GM12891 (cell line): ENCODE measurements at places on chromosomes 7 and 10.

DNA sequence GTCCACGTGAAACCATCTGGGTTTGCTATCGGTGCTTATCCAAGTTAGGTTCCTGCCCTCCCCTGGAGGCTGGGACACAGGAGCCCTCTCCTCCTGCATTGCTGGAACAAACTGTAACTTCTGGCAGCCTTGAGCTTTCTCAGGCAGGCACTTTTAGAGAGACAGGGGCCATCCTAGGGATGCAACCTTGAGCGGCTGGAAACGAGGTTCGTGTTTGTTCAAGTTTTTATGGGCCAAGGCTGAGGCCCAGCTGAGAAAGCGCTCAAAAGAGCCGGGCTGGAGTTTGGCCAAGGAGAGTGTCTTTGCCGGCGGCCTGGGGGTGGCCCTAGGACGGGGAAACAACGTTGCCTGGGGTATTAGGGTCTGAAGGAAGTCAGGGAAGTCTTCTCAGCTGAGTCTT is 5.5 kb upstream of the MMD2 start:
- DNase-seq: no peak

GRCh38 chr10:108975459-108976058 is 947.8 kb downstream of the XPNPEP1 start:
- DNase-seq: no peak

GRCh38 chr10:1465418-1465911 is 271.9 kb downstream of the ADARB2 start:
- DNase-seq: no peak

- no peak for DNase-seq
Observed at GRCh38 chr10:86066696-86067095, 299.9 kb downstream of the GRID1 start.

- no peak for DNase-seq
Observed at GRCh38 chr7:41274179-41274578, 428.7 kb downstream of the INHBA start.

GRCh38 chr10:69102440-69102839 is 14.5 kb downstream of the SRGN start:
- no peak for DNase-seq

- DNase-seq: no peak
Observed at GRCh38 chr7:158072991-158073730, 514.5 kb downstream of the PTPRN2 start.

DNA sequence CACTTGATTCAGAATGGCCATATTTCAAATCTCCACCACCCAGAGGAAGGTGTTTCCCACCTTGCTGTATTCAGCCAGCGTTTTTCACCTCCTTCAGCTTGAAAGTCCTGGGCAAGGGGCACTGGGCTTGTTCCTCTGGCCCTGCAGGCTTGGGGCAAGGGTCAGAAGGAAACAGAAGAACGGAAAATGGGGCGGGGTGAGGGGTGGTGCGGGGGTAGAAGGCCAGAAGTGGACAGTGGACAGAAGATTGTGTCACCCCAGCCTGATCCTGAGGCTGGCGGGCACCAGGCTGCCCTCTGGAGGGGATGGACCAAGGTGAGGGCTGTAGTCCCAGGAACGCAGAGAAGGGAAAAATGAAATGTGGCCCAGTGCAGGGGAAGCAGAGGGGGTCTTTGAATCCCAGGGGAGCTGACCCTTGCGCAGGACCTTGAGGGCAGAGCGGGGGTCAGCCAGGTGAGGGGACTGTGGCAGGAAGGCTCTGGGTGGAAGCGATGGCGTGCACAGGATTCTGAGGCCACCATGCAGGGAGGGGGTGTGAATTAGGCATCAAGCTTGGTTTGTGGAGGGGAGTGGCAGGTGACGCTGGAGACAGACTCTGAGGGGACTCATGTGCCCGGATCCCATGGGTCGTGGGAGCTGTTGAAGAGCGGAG is 23.0 kb downstream of the TMEM120A start:
- no peak for DNase-seq

GRCh38 chr10:88270871-88271713 is 312.0 kb downstream of the RNLS start:
- DNase-seq: peak; percentile 18

GRCh38 chr10:117470733-117471132 is 71.8 kb upstream of the EMX2 start:
- no peak for DNase-seq

DNA sequence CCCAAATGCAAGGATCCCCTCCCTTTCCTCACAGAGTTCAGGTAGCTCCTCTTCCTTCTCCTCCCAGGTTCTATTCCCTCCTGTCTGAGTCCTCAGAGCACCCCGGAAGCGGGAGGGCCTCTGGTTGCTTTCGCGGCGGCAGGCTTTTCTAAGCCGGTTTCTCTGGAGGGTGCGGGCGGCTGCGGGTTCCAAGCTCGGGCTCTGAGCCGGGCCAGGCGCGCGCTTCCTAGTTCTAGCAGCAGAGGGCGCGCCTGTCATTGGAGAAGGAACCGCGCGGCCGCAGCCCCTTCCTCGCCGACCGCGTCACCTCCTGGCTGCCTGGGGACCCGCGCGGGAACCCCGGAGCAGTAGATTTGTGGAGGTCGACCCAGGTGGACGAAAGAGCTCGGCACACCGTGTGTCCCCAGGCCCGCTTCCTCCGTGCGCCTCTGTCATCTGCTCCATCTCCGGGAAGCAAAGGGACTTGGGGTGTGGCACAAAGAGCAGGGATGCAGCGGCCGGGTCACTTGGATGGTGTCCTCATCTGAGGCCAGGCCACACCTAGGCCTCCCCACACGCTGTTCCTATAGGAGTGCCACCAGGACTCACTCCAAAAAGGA is 389.0 kb upstream of the PODXL start:
- DNase-seq: peak; percentile 74

DNA sequence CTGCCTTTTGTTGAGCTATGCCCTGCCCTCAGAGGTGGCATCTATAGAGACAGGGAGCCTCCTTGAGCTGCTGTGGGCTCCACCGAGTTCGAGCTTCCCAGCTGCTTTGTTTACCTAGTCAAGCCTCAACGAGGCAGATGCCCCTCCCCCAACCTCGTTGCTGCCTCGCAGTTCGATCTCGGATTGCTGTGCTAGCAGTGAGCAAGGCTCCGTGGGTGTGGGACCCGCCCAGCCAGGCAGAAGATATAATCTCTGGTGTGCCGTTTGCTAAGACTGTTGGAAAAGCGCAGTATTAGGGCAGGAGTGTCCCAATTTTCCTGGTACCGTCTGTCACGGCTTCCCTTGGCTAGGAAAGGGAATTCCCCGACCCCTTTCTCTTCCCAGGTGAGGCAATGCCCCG is 88.4 kb upstream of the CDK6 start:
- no peak for DNase-seq

GRCh38 chr7:34036051-34036920 is 130.9 kb downstream of the BMPER start:
- no peak for DNase-seq

- DNase-seq: no peak
Observed at GRCh38 chr10:98076086-98076485, 45.7 kb upstream of the CRTAC1 start.

GRCh38 chr7:19290066-19290465 is 144.8 kb upstream of the FERD3L start:
- DNase-seq: no peak

- DNase-seq: no peak
Observed at GRCh38 chr10:74754381-74754821, 72.0 kb upstream of the KAT6B start.

DNA sequence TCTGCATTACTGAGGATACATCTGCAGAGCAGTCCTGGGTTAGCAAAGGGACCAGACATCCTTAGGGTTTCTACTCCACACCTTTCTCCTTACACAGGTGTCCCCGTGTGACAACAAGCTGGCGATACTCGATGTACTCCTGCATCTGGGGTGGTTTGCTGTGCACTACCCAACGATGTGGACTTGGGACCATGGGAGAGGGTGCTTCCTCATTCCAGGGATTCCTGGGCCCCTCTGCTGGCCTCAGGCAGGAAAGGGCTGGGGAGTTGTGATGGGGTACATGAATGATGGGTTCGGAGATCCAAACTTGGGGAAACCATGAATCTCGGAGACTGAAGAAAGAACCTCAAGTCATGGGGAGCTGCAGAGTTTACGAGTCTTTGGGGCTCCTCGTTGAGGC is 179.6 kb upstream of the GALNT17 start:
- DNase-seq: no peak

GRCh38 chr10:19498393-19499290 is 317.6 kb upstream of the PLXDC2 start:
- DNase-seq: no peak

- peak; percentile 11 for DNase-seq
Observed at GRCh38 chr7:136405931-136406777, 429.0 kb upstream of the MTPN start.

GRCh38 chr7:48009954-48010353 is 19.0 kb downstream of the SUN3 start:
- no peak for DNase-seq

DNA sequence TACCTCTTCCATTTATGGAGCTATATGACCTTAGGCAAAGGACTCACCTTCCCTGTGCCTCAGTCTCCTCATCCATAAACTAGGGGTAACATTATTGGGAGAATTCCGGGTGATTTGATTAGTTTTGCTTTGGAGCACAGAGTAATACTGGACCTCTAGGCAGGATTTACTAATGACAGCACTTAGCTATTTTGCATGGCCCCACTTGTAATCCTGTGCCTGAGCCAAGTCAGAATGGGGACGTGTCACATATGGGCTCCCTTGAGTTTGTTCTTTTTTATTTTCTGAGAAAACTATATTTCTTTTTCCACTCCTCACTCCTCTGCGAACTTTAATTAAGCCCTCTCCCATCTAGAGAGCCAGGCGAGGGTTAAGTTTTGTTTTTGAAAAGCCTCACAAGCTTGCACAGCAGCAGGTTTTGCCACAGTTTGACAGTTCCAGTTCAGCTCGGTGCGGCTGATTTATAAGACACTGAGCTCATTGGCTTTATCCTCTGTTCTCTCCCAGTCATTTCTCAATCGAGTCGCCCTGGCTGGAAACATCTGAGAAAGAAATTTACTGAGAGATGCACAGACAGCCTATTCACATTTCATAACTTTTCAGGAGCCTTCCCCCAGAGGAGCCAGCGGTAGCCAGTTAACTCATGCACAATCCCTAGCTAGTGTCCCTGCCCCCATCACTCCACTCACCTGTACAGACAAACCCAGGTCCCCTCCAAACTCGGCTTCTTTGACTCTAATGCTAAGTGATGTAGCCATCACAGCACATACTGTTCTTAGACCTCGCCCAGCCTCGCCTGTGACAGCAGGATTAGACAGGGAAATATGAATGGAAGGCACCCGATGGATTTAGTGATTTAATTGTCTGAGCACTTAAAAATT is 441.9 kb upstream of the NPVF start:
- no peak for DNase-seq
